ENCODE measurements at places on chromosomes 4 and X.

DNA sequence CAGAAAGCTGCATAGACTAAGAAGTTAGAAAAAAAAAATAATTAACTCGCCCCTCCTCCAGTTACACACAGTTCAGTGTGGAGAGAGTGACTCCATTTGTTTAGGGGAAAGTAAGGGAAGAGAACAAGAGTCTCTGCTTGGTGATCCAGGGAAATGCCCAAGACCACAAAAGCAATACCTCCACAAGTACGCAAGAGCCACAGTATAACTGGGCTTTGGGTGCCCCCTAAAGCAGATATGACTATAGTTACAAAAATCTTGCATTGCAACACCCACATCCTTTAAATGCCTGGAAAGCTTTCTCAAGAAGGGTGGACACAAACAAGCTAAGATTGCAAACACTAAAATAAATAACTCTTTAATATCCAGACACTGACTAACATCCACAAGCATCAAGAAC lies 164.2 kb upstream of the NRK start:
- no peak for DNase-seq

DNA sequence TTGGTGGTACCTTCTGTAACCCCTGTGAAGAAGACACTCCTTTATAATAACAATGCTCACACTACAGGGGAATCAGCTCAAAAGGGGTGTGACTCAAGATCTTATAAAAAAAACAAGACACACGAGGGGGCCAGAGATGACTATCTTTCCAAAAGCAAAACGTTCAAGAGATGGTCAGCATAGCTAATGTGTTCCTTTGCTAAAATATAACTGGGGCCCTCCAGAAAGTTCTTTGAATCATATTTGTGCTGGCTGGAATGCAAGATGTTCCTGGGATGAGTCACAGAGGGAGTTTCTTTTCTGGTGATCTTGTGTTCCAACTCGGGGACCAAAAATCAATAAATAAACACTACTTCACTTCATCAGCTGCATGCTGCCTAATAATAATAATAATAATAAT lies 46.5 kb downstream of the RAI2 start:
- DNase-seq, result no peak

DNA sequence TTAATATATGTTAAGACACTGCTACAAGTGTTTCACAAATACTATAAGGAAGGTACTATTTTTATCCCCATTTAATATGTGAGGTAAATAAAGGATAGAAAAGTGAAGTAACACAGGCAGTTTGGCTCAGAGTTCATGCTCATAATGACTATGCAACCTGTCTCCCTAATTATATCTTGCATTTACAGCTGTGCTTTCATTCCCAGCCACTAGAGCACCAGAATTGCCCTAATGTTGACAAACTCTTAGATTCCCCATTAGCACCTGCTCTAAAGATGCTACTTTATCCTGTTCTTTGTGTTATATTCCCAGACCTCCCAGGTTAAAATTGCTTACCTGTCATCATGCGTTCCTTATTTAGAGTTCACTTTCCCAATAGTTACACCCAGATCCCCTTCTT lies 833.6 kb downstream of the CCSER1 start:
- DNase-seq, result no peak

DNA sequence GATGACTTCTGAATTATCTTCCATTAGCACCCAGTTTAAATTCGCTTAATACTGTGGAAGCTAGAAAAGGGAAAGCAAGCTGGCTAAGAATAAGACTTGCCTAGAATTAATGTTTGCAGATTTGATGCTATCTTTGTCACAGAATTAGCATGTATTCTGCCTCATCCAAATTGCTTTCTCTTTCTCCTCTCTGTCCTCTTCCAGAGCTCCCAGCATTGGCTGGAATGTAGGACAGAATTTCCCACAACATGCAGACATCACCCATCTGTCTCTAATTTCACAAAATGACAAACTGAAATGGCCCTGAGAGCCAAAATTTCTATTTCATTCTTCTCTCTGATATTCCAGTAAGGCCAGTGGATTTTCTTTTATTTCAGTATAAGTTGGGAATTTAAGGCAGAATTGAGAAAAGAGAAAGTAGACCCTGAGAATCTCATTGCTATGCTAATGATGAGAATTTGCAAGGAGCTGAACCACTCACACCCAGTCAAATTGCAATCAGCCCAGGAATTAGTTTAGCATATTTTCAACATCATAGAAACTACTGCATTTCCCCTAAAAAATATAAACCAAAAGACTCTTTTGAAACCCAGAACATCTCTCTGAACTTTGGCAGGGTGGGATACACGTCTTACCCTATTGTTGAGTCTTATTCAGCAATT lies 188.8 kb downstream of the RCHY1 start:
- DNase-seq, result no peak

GRCh38 chr4:74543983-74544382 lies 99.0 kb downstream of the AREG start:
- DNase-seq, result no peak

GRCh38 chrX:16946971-16947562 lies 609 bp downstream of the REPS2 start:
- no peak for DNase-seq

GRCh38 chr4:173057442-173057841 lies 111.2 kb upstream of the GALNT7 start:
- no peak for DNase-seq

DNA sequence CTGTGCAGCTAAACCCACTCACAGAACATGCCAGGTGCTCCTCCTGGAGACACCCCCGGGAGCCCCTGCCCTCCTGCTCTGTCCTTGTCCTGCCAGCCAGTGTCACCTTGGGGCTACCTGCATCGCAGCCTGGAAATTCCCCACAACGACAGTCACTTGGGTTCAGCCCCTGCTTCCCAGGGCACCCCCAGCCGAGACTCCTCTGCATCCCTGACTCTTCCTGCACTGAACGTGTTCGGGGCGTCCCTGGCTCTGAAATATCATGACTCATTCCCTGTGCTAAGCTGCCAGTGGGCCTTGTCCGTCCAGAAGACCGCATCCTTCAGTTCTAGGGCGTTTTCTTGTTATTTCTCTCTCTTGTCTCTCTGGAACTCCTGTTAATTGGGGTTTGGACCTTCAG lies 5.8 kb downstream of the CFAP99 start:
- no peak for DNase-seq

DNA sequence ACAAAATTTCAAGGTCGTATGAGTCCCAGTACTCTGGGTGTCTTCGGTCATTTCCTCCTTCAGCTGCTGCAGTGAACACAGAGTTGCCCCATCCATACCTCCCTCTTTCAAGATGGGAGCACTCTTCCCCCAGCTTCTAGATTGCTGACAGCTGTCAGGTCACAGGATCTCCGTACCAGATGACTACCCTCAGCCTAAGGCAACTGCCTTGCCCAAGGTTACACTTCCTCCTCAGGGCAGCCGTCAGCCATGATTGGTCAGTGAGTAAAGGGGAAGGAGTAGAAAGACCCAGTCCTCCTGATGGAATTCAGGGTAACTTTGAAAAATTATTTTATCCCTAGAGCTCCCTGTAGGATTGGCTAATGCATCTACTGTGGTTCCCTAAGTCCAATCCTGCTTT lies 81.6 kb downstream of the NAF1 start:
- DNase-seq, result no peak

DNA sequence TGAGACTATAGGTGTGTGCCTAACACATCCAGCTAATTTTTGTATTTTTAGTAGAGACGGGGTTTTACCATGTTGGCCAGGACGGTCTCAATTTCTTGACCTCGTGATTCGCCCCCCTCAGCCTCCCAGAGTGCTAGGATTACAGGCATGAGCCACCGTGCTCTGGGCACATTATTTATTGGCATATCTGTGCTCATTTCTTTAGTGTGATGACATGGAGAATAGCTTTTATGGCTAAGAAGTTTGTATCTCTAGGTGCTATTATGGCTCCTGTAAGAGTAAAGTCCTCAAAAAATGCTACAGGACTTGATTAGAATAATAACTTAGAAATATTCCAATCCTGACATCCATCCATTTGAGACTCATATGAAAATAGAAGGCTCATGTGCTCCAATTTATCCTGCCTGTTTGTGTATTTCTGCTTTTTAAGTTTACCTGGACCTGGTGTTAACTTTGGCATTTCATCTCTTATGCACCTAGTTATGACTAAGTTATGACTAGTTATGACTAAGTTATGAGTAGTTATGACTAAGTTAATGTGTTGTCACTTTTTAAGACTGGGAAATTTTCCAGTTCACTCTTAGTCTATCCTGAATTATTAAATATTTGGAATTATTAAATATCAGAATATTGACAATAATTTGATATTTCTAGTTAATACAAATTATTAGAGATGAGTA lies 36.4 kb upstream of the UNC5C start:
- DNase-seq, result no peak

GRCh38 chrX:34631479-34632220 lies 25.4 kb downstream of the TMEM47 start:
- DNase-seq, result no peak

GRCh38 chr4:187995322-187996207 lies at the start of gene ZFP42:
TSS of gene ZFP42 (plus strand) at chr4:187995771. CDS start at chr4:188002808, 7,037 bp downstream.
- no peak for DNase-seq

- no peak for DNase-seq
Observed at GRCh38 chr4:64889906-64890610, 480.8 kb upstream of the TECRL start.

DNA sequence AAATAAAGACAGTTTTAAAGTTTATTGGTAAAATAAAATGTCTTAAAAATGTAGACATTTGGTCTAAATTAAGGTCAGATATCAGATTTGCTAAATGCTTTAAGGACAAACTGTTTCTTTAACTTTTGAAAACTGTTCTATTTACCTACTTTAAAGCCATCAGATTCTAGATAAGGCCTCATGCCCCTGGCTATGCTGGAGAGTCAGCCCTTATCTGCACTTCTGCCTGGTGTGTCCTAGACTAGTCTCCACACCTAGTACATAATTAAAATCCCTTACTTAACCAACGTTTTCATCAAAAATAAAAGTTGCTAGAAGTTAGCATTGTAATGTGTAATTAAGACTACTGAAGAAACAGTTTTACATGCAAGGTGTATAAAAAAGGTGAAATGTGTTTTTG lies 25.6 kb downstream of the HSD17B11 start:
- DNase-seq, result no peak

DNA sequence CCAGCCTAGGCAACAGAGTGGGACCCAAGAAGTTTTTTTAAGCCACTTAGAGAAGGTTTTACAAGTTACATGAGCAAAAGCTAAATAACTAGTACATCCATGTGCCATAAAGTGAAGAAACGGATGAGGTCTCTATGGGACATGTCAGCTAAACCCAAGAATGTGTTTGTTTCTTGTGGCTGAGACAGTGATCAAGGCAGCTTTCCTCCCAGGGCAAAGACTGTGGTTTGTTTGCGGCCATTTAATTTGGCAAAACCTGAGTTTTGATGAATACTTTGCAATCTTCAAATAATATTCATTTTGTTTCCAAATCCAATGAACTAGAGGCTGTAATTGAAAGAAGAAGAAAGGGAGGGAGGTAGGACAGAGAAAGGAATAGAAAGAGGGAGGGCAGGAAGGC lies 44.9 kb upstream of the SLC2A9 start:
- DNase-seq, result no peak

DNA sequence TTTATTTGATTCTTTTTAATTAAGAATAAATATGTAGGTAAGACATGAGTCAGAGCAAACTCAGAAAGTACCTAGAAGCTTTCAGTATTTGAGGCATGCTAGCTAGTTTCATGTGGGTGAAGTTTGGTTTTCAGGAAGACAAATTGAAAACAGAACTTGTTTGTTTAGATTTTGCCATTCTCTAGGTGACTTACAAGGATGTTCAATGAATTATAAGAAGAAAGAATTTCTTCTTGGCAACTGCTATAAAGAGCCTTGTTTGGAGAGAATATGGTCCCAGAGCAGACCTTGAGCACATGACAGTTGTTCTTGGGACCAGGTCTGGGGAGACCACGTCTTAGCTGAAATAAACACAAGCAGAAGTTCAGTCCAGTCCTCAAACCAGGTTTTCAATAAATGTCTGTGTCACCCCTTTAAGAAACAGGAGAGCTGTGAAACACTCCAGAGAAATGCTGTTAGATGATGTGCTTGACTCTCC lies 38.0 kb upstream of the IL21 start:
- DNase-seq, result no peak

- peak; percentile 63 for DNase-seq
Observed at GRCh38 chrX:81195712-81196111, 6.0 kb downstream of the HMGN5 start.

DNA sequence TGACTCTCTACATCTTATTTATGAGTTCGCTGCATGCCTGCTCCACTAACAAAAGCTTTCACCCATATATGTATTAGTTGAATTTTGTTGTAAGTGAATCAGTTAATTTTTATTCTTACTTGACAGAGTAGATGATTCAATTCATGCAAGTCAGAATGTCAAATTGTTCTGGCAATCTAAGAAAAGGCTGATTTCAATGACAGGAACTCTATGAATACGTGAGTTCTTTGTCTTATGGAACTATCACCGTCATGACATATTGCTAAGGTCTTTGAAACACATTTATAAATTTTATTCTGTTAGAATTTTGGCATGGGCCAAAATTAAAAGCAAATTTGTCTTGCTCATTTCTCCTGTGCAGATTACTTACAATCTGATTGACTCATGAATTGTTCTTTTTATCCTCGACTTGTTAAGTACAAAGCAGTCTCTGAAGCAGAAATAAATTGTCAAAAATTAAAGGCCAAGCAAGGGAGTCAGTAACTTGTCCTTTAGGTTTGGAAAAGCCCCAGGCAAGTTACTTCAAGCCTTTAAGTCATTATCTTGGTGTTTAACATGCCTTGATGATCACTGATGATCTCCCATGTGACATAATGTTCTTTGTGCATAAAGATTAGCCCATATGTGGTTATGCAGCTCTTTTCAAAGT lies 89.0 kb upstream of the GC start:
- DNase-seq, result no peak

DNA sequence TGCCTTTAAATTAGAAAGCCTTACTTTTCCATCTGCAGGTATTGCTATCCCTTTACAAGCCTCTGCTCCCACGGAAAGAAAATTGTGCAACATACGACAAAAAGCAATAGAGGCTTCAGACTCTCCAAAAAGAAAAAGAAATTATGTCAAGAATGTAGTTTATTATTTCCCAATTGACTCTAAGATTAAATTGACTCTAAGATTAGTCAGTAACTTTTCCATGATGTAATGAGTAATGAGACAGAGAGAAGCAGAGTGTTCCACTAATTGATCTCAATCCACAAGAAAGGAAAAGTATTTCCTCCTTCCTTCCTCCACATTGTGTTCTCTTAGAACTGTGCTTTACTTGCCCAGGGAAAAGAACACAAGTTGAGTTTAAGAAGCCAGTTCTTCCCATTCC lies 345.7 kb upstream of the HS3ST1 start:
- no peak for DNase-seq

GRCh38 chr4:140042634-140043033 lies 111.3 kb downstream of the MAML3 start:
- DNase-seq, result no peak

DNA sequence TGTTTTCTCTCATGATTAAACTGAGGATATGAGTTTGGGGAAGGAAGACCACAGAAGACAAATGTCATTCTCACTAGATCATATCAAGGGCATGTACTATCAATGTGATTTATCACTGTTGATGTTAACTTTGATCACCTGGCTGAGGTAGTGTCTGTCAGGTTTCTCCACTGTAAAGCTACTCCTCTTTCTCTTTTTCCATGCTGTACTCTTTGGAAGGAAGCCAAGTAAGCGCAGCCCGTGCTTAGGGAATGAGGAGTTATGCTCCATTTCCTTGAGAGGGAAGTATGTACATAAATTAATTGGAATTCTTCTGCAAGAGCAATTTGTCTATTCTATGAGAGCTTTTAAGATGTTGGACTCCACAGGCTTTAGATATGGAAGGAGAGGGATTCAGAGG lies 4.0 kb upstream of the KANTR start:
- DNase-seq, result no peak

- DNase-seq, result peak; percentile 76
Observed at GRCh38 chr4:89298788-89299152, 8.8 kb downstream of the GPRIN3 start.

- no peak for DNase-seq
Observed at GRCh38 chr4:113090954-113091353, 41.5 kb downstream of the ANK2 start.

Data from CD4-positive, alpha-beta T cell treated with Interleukin-12 subunit alpha and Interleukin-12 subunit beta, for 1 hour (primary cell).